ENCODE measurements at places on chromosomes 11 and 22.
A peak's percentile ranks its signal among the peaks of the same experiment; 100 is the strongest.

DNA sequence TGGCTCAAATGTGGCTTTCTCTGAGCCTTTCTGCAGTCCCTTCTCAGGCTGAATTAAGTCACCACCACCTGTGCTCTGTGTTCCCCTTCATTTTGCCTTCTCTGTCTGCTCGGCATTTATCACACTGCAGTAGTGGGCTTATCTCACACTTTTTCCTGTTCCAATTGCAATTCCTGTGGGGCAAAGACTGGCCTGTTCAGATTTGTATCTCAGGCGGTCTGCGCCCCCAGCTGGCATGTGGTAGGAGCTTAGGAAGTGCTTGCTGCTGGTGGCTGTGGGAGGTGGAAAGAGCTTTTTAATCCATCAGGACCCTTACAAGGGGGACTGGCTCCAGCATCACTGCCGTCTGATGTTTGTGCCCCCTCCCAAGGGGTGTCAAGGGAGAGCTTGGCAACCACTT is 21.2 kb downstream of the BMAL1 start:
- DNase-seq, result no peak

DNA sequence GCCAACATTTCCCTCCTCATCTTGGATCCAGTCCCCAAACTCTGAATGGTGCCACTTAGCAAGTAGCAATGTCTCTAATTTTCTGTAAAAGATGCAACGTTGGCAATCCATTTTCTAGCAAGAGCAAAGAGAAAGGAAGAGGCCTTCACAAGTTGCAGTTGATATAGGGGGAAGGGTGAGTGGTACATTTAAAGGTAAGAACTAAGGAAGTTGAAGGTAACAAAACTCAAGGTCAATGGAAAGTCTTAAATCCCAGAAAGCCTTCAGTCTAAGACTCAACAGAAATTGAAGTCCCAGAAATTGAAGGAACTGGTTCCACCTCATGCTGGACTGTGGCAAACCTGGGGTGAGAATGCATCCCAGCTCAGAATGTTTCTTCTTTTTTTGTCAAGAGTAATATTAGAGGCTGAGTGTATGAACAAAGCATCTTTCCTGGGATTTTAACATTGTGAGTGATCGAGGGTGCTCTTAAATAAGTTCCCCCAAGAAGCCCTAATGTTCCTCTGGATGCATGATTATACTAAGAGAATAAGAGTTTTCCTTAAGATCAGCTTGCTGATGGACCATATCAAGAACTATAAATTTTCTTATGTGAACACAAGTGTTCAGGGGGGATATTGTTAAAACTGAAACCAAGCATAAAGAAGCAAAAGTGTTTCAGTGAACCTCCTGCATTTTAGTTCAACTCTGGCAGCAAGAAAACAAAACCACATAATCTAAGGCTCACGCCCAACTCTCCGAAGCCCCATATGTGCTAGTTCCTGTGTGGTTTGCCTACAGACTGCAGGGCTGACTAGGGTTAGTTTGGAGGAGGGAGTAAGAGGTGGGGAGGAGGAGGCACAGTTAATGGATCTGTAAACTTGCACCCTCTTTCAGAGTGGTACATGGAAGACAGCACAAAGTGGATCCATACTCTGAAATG is at the start of gene GRAP2:
GRAP2 (plus strand) TSS at position 779 of the 922 bp plus-strand sequence. CDS start 46,023 bp downstream, outside the sequence.
- no peak for DNase-seq

- no peak for DNase-seq
These were observed 43.0 kb downstream of the RASSF10 start for GRCh38 chr11:13052130-13052571.

DNA sequence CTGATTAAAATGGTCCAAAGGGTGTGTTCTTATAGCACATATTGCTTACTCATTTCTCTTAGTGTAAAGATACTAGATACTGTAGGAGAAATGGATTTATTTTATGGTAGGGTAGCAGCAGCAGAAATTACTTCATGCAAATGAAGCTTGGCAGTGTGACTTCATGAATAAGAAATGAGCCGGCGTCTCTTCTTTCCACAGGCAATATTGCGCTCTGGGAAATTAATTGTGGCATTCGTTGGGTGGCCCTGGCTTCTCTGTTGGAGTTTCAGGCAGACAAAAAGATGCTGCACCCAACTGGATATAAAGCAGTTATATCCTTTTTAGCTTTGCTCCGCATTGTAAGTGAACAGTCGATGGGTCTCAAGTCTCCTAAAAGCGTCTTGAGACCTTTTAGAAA is 211.0 kb upstream of the NAV2 start:
- no peak for DNase-seq

DNA sequence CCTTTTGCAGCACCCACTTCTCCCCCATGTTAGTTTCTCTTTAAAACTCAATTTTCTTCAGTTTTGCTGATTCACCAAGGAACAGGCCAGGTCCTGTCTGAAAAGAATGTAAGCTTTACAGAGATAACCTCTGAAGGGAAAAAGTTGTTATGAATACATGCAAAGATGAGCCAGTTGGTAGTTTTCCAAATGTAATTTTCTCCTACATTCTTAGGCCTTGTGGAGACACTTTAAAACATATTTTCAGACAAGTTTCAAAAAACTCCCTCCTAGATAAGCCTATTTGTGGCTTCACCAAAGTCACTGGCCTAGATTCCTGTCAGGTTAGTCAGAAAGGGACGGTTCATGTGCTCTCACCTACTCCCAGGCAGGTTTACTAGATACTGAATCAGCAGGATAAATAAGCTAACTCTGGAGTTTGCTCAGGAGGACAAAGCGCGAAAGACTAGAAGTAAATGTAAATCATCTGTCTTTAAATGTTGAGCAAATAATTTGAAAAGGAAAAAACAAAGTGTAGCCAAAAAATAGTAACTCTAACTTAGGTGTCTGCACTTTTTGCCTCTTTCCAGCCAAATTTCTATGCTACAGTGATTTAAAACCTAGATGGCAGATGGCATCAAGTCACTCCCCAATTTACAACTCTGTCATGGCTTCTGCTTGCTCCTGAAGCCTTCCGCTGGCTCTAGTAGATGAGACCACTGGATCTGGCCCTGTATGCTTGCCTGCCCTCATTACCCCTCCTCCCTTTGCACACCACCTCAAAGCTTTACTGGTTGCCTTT is 4.9 kb upstream of the ATP6V1E1 start:
- DNase-seq, result no peak

DNA sequence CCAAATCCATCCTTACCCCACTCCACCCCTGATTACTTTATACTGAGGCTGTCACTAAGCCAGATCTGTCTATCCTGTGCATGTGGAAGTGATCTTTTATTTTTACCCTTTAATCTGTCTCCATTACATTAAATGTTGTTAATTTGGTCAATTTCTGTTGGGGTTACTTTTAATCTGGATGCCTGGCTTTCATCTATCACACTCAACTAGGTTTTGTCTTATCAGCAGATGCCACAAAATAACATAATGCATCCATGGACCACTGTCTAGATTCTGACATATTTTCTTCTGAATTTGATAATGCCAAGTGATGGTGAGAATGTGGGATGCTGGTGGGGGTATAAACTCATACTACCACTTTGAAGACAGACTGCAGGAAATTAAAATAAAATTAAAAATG is 108.4 kb downstream of the FDX1 start:
- no peak for DNase-seq

DNA sequence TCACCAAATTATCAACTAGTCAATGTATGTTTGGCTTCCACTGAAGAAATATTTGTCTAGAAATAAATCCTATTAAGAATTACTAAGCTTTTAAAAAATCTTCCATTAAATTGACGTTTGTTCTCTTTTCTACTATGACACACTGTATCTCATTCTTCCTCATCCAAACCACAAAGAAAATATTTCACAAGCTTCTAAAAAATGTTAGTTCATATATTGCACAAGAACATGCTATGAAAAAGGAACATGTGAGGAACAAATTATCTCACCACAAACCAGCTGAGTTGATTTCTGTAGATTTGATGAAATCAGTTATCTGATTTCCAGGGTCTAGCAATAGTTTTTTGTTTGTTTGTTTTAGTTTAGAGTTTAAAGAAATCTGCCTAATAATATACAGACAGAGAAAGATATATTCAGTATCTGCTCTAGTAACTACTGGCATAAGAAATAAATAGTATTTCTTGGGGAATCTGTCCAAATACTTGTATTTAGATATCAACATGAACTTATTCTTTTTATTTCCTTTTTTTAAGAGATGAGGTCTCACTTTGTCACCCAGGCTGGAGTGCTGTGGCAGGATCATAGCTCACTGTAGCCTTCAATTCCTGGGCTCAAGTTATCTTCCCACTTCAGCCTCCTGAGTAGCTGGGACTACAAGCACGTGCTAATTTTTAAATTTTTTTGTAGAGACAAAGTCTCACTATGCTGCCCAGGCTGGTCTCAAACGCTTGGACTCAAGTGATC is 161.7 kb downstream of the ATG16L2 start:
- DNase-seq, result no peak

DNA sequence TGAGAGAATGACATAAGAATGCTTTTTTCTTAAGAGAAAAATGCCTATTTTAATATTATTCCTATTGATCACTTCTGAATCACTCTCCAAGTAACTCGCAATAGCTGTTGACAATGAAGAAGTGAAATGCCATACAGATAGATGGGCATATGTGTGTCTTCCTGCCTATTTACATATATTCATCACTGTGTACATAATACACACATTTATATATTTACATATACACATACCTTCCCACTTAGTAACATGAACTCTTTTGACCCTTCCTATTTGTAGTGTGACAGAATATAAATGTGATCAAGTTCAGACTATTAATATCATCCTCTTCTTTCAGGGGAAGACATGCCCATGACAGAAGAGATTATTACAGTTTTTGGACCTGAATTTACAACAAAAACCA is 756.7 kb downstream of the DLG2 start:
- DNase-seq, result no peak

DNA sequence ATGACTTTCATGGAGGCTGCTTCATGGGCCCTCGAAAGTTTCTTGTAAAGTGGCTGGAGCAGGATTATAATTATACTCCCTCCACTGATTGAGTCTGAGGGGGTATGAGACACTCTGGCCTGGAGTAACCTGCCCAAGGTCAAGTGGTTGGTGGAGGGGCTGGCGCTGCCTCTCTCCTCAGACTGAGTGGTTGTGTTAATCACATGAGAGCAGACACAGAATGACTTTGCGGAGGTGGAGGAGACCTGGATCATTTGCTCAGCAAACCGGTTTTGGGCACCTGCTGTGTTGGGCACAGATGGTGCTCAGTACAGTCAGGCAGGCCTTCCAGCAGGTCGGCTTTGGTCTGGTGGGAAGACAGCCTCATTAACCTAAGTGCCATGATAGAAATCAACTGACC is 11.8 kb downstream of the BCR start:
- peak; percentile 35 for DNase-seq

GRCh38 chr11:111510311-111510710 is 1.9 kb downstream of the BTG4 start:
- DNase-seq, result no peak

- DNase-seq, result no peak
These were observed 55.4 kb upstream of the LINC01488 start for GRCh38 chr11:69425895-69426544.

- DNase-seq, result no peak
These were observed 6.2 kb downstream of the KCNQ1OT1 start for GRCh38 chr11:2693271-2694261.

- DNase-seq, result no peak
These were observed 158.7 kb upstream of the SYT13 start for GRCh38 chr11:45444796-45445195.

DNA sequence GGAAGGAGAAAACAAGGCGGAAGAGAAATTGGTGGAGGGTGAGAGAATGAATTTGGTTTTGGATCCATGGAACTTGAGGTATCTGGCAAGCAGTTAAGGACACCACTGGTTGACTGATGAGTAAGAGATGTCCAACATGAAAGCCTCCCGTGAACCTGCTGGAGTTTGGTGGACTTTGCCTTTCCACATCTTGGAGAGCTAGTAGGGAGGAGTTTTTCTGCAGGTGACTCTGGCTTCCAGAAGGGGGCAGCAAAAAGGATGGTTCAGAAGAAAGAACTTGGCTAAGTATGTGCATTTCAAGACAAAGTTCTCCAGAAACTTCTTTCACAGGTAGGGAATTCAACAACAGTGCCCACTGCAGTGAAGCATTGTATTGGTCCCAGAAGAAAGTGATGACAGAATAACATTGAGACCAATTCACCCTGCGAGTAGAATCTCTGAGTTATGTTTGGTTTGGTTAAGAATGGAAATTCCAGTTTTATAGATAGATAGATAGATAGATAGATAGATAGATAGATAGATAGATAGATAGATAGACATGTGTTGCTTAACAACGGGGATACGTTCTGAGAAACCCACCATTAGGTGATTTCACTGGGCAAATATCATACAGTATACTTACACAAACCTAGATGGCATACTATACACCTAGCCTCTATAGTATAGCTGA is 28.5 kb downstream of the DCDC1 start:
- DNase-seq, result peak; percentile 0

GRCh38 chr11:59918987-59919589 is 19.1 kb upstream of the OOSP1 start:
- no peak for DNase-seq

DNA sequence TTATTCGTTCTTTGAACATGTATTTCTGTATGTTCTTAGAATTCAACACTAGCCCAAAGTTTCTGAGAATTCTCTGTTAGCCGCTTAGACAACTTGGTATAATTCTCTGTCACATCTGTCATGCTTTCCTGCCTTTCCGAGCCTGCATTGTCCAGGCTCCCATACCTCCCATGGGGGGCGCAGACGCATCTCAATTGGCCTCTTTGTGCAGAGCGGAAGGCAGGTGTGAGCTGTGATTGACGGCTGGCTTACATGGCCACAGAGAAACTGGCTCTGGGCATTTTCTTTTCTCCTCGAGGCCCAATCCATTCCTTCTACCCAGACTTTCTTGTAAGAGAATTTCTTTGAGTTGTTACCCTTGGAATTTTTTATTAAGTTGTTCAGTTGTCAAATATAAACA is 132.7 kb upstream of the SESN3 start:
- DNase-seq, result peak; percentile 74

DNA sequence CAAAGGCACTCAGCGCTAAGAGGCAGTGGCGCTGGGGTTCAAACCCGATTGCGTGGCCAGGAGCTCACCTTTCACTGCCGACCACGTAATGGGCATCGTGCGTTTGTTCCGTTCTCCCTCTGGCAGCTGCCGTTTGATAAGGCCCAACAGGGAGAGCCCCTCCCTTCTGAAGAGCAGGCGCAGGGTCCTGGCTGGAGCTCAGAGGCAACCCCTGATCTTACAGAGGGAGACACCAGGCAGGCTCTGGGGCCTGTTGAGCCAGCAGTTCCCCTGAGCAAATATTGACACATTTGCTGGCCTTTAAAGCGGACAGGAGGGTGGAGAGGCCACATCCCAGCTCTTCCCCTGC is 11.7 kb upstream of the C1QTNF6 start:
- no peak for DNase-seq

- peak; percentile 34 for DNase-seq
These were observed 762 bp downstream of the MTMR3 start for GRCh38 chr22:29883775-29884097.

All from SHP77 (cell line).